ENCODE measurements at places on chromosomes 13 and 19.

DNA sequence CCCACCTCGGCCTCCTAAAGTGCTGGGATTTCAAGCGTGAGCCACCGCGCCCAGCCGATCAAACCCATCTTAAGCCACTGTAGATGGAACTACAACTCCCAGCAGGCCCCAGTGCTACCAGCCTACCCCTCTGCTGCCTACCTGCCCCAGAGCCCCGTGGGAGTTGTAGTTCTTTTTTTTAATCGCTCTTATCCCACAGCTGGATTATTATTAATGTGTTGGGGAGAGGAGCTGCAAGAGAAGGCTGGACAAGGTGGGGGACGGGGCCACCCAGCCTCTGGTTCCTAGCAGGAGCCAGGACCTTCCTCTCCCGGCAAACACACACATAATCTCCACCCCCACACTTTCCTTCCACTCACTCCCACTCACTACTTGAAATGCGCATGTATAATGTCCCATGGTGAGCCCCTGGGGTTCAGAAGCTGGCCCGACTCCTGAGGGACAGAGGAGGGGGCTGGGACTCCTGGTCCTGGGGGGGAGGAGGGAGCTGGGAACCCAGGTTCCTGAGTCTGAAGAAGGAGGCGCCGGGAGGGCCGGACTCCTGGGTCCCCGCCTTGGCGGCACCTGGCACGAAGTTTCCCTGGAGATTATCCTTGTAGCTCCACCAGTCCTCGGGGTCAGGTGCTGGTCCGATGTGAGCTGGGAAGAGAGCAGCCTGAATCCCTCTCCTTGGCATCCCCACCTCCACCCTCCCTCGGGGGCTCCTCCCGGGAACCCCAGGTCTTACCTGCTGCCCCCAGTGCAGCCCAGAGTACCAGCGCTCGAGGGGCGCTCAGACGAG, 958 bp downstream of the CA11 start:
- DNase-seq, result no peak

DNA sequence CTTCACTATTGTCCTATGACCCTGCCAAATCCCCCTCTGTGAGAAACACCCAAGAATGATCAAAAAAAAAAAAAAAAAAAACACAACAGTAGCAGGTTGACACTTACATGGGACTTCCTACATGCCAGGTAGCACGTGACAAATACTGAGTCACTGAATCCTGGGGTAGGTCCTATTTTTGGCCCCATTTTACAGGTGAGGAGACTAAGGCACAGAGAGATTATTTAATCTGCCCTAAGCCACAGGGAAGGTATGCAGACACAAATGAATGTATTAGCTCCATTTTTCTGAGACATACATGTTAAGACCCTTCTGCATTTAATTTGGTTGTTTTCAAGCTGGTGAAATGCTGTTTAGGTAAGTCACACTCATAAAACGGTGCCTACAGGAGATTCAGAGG, 15.7 kb downstream of the ZNF575 start:
- DNase-seq, result no peak

GRCh38 chr19:44925114-44925891, 10.9 kb downstream of the APOC1 start:
- DNase-seq, result no peak

DNA sequence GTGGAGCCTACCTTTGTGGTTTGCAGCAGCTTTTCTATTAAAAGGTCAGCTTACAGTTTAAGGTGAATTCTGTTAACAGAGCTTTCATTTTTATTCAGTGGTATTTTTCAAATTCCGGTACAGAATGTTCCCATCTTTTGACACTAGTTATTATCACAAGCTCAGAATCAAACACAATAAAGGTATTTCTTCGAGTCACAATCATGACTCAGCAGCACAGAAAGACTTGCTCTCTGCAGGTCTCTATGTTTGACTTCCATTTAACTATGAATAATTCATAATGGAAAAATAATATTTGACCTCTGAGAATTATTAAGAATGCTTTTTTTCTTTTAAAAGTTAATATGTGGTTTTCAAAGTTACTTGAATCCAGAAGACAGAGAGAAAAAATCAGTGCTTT, 28.2 kb downstream of the DACH1 start:
- DNase-seq, result no peak

DNA sequence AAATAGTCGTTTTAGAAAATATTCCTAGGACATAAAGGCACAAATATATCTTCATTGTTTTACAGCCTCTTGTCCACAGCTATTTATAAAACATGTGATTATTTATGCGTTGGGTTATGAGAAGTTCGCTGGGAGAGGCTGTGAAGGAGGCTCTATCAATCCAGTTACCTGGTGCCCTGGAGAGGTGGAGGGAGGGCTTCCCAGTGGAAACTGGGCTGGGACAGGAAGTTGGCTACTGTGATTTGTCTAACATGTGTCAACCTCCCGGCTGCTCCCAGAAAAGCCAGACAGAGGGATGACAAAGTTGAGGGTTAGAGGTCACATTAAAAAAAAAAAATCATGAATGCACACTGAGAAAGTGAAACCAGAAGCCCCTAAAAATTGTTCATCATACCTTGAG, 346.5 kb downstream of the ZNF536 start:
- DNase-seq, result no peak

DNA sequence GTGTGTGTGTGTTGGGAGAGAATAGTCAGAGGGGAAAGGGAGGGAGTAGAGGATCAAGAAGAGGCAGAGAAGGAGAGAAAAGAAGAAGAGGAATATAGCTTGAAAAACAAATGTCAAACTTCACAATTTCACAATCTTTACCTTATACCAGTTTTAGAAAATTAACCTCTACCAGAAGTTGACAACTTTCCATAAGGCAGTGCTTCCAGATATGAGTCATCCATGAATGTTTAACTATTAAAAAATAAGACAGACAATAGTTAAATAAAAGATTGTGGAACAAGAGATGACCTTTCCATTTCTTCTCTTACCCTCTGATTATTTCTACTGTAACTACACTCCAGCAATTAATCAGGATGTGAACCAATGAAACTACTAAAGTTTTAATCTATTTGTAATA, 229.4 kb downstream of the ITGBL1 start:
- DNase-seq, result no peak

GRCh38 chr19:19871932-19872331, 6.2 kb downstream of the ZNF253 start:
- no peak for DNase-seq

- no peak for DNase-seq
Measured at GRCh38 chr19:35692010-35692409, 12.3 kb upstream of the ZBTB32 start.

DNA sequence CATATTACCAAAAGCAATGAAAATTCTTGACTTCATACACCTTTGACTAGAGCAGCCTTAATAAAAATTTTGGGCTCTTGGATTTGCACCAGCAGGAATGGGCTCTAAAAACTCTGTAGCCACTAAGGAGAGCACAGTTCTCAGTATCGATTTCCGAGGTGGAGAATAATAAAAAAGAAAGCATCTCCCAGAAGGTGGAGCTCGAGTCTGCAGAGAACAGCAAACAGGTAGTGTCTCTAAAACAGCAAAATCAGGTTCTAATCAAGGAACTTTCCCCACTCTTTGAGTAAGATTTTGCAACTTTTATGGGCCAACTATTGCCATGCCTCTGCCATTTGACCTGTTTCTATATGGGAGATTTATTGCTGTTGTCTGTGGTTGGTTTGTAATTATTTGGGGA, 258.7 kb upstream of the GPC6 start:
- DNase-seq, result no peak

Measured in fibroblast of skin of left biceps (primary cell).